ENCODE measurements at places on chromosomes 11 and 22. TPM values are rescaled to one million over a fixed set of nuclear protein-coding genes. Genes with fewer than 3 reads are reported as not detected.

DNA sequence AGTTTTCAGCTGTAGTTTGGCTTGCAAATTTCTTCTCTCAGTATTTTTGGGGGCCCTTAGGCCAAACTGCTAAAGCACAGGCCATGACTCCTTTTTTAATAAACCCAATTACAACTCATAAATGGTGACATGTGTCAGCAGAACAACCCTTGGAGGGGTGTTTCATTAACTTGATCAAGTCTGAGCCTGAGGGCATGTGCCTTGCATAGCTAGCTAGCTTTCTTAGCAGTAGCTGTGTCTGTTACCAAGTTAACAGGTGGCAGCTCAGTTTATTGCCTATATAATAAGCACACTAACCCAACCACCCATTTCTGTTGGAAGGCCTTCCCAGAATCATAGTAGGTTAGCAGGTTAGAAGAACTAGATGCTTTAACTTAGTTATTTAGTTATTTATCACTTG lies 950.3 kb upstream of the CCDC90B start:
- DNase-seq = no peak

DNA sequence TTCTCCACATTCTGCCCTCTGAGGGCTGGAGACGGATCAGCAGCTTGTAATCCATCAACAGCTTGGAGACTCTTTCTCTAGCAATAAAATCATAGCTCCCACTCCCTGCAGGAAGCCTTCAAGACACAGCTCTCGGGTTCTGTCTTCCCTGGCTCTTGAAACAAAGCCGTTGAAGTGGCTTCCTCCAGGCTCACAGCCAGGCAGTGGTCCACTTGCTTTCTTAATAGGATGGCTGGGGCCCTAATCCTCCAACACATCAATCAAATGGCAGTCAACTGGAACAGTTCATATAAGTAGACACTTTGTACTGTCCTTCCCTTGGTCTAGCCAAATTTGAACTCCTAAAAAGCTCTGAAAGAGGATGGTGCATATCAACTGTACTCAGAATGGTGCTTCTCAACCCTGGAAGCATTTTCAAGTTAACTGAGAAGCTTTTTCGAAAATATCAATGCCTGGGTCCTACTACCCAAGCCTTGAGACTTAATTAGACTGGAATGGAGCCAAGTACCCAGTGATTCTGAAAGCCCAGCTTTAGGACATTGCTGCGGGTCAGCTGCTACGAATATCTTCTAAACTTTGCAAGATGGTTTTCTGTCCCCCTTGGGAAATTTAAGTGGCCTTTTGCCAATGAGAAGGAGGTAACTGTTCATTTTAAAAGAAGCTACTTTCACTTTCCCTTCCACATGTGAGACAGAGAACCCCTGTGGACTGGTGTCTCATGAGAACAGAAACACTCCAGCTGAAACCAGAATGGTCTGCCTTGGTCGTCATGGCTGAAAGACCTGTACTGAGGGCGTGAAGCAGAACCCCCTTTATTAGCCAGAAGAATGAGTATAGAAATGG lies 74.7 kb downstream of the SC5D start:
- DNase-seq = no peak

- DNase-seq = no peak
Measured at GRCh38 chr22:42920101-42920820, 63.2 kb upstream of the ARFGAP3 start.

DNA sequence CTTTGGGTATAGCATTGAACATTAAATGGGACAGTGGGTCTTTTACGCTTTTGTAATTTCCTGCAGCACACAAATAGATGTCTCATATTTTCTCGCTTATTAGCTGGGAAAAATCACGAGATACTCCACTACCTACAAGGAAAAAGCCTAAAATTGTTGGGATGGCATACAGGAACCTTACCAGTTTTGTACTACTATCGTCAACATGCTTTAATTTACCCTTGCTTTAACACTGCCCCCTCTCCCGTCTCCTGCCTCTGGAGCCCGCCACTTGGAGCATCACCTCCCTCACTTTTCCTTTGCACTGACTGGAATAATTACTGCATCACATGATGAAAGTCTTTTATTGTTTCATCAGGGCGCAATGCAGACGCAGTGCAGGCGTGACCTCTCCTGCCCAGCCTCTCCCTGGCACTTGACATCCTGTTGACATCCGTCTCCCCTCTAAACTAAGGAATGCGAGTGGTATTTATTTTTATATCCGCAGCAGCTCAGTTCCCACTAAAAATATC lies 1.0 kb upstream of the FNBP4 start:
- DNase-seq = peak; percentile 47

Gene CARNS1
- total RNA-seq = 5.6 TPM

Gene SLC22A9
- not detected for total RNA-seq

Gene HORMAD2
- total RNA-seq = 0.14 TPM

Measured in activated naive CD8-positive, alpha-beta T cell treated with anti-CD3 and anti-CD28 coated beads, Interleukin-2, amount 10 ng/mL, durations not matched to agents 7 days and 5 days (primary cell).